ENCODE measurements at places on chromosomes 13 and 19.

- no peak for DNase-seq
Measured at GRCh38 chr19:13726323-13726722, 38.0 kb upstream of the MRI1 start.

GRCh38 chr13:23966221-23966690, 69.0 kb upstream of the C1QTNF9B start:
- DNase-seq, result no peak

DNA sequence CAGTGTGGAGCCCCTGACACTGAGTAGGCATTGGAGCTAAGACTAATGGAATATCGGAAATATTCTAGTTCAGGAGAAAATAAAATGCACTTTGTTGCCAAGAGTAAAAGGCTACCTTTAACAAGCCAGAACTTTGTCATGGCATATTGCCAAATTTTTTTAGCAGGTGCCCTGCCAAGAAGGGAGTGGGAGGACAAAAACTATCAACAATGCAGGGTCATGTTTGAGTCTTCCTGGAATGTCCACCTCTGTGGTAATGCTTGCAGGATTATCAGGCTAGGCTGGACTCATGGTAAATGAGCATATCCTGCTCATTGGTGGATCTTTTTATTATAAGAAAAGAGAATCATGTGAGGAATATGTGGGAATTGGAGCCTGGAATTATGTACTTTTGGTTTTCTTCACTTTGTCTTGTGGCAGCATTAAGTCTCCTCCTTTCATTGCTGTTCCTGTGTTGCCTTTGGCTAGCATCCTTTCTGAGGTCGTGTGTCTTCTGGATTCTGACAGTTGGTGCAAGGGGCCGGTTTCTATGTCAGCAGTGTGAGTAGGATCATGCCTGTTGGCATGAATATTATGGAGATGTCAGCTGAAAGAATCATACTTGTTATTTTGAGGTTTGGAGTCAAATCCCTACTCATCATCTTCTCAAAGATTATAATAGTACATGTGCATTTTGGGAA, 122.9 kb upstream of the SPRY2 start:
- no peak for DNase-seq

- no peak for DNase-seq
Measured at GRCh38 chr13:37686501-37686900, 87.9 kb upstream of the POSTN start.

DNA sequence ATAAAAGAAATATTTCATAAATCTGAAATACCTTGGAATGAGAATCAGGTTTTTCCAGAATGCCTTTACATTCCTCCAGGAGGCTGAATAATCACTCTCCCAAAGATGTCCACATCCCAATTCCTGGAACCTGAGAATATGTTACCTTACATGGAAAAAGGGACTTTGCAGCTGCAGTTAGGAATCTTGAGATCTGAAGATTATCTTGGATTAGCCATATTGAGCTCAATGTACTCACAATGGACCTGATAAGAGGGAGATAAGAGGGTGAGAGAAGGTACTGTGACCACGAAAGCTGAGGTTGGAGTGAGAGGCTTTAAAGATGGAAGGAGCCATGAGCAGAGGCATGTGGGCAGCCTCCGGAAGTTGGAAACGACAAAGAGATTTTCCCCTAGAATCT, 36.8 kb upstream of the MBNL2 start:
- no peak for DNase-seq

GRCh38 chr13:23771552-23771951, 117.6 kb downstream of the MIPEP start:
- peak; percentile 49 for DNase-seq

- no peak for DNase-seq
Measured at GRCh38 chr19:10191347-10191746, 3.4 kb downstream of the DNMT1 start.

GRCh38 chr13:29782798-29783197, 67.6 kb downstream of the UBL3 start:
- no peak for DNase-seq

- DNase-seq, result no peak
Measured at GRCh38 chr13:106246242-106246641, 289.2 kb downstream of the EFNB2 start.

DNA sequence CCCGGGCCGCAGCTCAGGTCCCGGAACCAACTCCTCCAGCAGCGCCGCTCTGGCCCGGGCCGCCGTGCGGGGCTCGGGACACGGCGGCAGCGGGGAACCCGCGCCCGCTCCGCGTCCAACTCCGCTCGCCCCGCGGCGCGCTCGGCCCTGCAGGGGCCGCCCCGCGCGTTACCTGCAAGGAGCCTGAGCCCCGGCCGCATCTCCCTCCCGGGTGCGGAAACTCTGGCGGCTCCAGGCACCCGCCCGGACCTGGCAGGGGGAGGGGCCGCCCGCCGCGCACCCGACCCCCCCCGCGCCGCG, at the start of gene TMTC4:
Gene TMTC4 (minus strand): TSS at position 224 of the 300 bp plus-strand sequence. CDS start 4,433 bp downstream, outside the sequence.
- DNase-seq, result no peak

- no peak for DNase-seq
Measured at GRCh38 chr13:26486550-26486949, 70.9 kb upstream of the WASF3 start.

DNA sequence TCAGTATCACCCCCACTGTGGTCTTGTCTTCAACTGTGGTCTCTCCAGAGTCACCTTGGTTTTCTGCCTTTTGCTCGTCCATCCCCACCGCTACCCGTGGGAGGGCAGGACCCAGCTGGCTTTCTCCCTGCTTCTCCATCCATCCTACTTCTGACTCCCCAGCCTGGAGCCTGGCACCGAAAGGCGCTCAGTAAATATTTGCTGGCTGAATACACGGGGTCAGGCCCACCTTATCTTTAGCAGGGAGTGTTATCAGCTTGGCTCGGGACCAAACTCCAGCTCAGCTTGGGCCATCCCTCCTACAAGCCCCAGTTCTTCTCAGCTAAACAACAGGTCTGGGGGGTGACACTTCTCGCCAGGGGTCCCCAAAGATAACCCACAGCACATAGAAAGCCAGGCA, 62.0 kb upstream of the KLF2 start:
- DNase-seq, result no peak

DNA sequence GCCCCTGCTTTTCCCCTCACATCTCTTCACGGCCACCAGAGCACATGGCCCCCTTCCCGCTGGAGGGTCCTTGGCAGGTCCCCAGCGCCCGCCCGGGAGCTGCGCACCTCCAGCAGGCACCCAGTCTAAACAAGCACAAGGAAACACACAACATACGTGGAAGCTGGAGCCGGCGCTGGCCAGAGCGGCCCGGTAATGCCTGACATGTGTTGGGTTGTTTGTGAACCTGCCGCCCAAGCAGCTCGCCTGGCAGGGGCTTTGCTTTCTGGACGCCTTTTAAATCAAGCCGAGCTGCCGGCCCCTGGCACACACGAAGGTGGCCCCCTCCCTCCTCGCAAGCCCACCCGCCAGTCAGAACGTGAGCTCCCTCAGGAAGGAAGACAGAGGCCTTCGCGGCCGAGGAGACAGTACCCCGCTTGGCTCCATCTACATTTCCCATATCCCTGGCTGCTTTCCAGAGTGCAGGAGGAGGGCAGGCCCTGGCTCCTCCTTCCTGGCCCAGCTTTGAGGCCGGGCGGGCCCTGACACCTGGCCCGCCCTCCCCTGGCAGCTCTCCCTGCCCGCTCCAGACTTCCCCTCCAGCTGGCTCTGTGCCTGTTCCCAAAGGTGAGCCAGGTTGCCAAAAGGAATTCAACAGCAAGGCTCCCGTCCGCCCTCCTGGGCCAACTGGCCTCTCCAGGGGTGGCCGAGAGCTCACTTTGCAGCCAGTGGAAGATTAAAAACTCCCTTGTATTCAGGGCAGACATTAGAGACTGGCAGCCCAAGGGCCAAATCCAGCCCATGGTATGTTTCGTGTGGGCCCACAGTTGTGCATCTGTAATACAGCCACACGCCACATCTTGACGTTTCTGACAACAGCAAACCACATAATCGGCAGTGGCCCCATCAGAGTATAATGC, 28.7 kb downstream of the COMP start:
- no peak for DNase-seq

DNA sequence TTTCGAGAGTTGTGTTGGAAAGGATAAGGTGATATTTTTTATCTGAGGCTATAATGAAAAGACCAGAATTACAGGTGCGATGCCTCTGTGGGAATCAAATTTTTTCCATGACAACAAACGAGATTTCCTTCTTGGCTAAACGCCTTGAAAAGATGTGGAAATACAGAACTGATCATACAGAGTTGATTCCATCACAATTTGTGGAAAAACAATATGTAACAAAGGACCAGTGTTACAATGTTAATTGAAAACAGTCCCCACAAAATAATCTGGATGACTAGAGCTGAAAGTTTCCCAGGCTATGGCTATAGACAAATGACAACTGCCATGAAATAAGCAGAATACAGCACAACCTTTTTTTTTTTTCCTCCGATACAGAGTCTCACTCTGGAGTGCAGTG, 628.9 kb downstream of the DIAPH3 start:
- DNase-seq, result no peak

DNA sequence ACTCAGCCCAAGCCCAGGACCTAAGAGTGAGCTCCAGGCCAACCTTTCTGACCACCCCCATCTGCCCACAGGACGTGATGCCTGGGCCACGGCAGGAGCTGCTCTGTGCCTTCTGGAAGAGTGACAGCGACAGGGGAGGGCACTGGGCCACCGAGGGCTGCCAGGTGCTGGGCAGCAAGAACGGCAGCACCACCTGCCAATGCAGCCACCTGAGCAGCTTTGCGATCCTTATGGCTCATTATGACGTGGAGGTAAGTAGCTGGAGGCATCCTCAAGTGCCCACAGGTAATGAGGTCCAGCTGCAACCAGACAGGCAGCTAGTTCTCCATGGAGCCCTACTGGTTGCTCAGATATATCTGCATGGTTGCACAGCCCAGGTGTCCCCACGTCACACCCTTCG, 14.8 kb downstream of the DDX39A start:
- peak; percentile 13 for DNase-seq

DNA sequence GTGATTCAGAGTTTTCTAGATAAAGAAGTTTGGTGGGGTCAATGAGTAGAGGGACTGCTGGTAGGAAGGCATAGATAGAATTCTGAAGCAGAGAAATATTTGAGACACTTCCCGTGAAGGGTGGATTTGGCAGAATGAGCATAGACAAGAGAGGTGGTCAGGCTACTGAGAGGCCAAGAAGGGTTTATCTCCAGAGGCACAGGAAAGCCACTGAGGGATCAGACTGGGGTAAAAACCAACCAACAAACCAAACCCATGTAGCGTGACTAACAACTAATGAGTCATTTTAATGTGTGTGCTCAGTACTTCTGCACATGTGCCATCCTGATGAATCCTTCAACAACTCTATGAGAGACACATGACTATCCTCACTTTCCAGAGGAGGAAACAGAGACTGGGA, 60.0 kb upstream of the SERP2 start:
- no peak for DNase-seq

GRCh38 chr19:17909003-17909732, 23.6 kb upstream of the CCDC124 start:
- no peak for DNase-seq

All from GM13976 (cell line).